ENCODE measurements at places on chromosomes 2 and 18.

DNA sequence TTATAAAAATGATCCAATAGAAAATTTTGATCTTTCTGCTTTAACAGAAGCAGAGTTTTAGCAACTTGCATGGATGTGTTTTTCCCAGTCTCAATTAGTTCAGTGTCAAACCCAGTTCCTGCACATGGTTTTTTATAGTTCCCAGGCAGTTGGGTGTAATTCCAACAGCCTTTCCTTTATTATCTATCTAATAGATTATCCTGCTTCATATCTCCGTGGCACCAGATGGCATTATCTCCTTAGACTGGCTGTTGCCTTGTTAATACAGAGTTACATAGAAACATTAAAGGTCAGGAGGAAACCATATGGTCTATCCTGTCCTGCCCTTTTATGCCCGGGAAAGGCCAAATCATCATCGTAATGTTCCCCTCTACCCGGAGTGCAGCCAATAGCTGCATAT, 400.9 kb upstream of the SMIM21 start:
- peak; percentile 48 for DNase-seq

DNA sequence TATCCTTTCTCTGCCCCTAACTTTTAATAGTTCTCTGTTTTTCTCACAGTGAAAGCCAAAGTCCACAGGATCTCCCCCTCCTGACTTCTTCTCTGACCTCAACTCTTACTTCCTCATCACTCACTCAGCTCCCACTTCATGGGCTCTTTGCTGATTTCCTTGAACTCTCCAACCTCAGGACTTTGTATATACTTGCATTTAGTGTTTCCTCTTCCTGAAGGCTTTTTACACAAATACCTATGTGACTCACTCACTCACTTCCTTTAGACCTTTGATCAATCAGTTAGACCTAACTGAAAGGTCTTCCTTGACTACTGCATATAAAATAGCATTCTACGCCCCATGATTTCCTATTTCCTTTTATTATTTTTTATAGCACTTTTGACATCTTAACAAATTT, 233.1 kb upstream of the MEX3C start:
- no peak for DNase-seq

DNA sequence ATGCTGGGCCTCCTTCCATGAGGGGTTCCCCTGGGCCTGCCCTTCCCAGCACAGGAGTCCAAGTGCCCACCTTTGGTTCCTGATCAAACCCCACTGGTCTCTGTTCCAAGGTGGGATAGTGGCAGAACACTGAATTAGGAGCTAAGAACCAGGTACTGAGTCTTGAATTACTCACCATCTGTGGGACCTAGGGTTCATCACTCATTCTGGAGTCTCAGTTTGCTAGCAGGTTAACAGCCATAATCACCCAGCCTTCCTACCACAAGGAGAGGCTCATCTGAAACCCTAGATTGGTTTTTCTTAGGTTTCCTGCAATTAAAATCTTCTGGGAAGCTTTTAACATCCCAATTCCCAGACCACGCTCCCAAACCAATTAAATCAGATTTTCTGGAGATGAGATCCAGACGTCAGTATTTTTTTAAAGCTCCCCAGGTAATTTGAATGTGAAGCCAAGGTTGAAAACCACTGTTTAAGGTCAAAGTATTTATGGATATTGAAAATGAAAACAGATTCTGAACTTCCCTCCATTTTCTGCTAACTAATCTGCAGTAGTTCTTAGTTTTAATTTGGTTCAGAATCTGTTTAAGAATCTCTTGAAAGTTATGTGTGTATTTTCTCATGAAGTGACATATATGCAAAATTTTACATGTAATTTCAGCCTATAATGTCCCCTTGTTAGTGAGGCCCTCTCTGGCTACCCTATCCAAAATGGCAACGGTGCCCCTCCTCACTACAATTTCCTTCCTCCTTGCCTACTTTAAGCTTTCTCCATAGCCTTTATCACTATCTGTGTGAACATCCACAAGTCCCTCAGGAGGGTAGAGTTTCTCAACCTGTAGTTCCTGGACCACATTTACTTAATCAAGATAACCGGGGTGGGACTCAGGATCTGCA, 166.5 kb upstream of the CXCR4 start:
- no peak for DNase-seq

GRCh38 chr2:52238782-52239181, 1206.8 kb upstream of the NRXN1 start:
- DNase-seq, result no peak

DNA sequence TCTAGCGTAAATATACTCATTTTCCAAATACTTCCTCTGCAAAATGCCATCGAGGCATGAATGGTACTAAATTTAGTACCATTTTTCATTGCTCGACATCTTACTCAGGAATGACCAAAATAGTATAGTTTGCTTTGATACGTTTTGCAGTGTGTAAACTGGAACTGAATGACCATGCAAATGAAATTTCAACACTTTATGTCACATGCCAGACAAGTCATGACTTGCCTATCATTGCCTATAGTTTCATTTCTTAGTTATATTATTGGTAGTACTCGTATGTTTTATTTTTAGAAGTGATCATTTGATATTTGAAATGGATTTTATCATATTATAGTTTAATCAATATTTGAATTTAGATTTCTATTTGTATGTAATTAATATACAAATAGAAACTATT, 9.1 kb downstream of the MSTN start:
- DNase-seq, result no peak

GRCh38 chr18:21757833-21758232, 17.2 kb downstream of the MIB1 start:
- no peak for DNase-seq

GRCh38 chr2:15747603-15748471, 156.2 kb downstream of the DDX1 start:
- DNase-seq, result no peak

- DNase-seq, result no peak
Observed at GRCh38 chr2:6959751-6960150, 42.5 kb downstream of the RNF144A start.

- DNase-seq, result no peak
Observed at GRCh38 chr2:239595726-239596125, 194.9 kb upstream of the HDAC4 start.

GRCh38 chr18:70491734-70492348, 203.0 kb downstream of the SOCS6 start:
- peak; percentile 12 for DNase-seq

DNA sequence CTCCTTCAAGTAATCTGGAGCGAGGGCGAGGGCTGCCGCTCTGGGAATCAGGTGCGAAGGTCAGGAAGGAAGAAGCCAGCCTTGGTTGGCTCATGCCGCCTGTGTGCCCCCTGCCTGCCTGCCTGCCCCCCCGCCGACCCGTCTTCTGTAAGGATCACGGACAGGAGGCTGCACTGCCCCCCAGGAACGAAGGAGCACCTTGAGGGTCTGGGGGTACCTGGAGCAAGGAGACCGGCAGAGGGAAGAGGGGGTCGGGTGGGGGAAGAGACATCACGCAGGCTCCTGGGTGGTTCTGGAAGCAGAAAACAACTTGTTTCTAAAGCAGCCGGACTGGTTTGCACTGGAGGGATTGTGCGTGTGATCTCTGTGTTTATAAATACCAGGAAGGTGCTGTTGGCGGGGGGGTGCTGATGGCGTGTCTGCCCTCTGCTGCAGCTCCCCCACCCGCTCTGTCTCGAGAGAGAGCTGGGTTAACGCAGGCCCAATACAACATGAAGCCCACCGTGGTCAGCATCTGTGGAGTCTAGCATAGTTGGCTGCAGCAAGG, 1.7 kb downstream of the FOSL2 start:
- DNase-seq, result no peak

- DNase-seq, result no peak
Observed at GRCh38 chr2:108129636-108130035, 110.1 kb upstream of the SULT1C3 start.

GRCh38 chr18:6881034-6881820, 151.7 kb downstream of the ARHGAP28 start:
- DNase-seq, result no peak

GRCh38 chr2:151478011-151478410, 68.3 kb downstream of the RIF1 start:
- DNase-seq, result no peak

DNA sequence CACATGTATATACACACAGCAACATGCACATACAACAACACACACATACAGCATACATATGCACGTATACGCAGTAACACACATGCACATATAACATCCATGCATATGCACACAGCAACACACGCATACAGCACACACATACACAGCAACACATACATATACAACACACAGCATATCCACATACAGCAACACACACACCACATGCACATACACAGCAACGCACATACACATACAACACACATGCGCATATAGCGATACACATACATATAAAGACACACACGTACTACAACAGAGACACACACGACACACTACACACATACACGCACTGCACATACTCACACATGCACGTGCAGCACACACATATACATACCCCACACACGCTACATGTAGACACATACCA, 187.8 kb downstream of the GLI2 start:
- DNase-seq, result no peak

DNA sequence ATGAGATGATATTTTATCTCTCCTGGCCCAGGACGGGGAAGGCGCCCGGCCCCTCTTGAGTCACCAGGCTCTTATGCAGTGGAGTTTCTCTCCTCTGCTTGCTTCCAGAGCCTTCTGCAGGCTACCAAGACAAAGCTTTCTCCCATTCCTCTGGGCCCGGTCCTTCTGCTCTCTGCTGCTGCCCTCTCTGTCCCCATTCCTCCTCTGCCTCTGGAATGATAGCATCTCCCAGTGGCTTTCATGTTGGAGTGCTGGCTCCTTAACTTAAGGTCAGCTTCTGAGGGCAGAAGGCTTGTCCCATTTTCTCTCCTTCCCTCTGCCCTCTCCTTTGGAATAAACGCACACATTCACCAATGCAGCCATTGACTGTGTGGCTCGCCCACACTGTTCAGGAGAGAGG, 86.2 kb downstream of the SDC1 start:
- no peak for DNase-seq

GRCh38 chr2:120611961-120612360, 123.7 kb upstream of the GLI2 start:
- DNase-seq, result no peak

DNA sequence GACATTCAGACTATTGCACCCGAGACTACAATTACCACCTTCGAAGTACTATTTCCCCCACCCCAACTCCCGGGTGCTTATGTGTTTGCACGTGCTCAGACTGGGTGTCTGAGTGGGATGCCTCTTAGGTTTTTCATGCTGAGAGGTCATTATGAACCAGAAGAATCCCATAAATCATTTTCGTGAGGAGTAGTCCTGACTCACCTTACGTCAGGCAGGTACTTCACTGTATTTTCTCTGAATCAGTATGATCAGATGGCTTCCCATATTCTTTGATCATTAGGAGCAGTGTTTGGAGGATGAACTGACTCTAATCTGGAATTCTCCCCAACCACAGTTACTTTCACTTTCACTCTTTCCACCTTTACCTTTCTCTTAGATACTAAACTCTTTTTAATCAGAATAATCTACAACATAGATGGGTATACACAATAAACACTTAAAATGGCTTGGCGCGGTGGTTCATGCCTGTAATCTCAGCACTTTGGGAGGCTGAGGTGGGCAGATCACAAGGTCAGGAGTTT, 38.4 kb upstream of the STAT4 start:
- no peak for DNase-seq

DNA sequence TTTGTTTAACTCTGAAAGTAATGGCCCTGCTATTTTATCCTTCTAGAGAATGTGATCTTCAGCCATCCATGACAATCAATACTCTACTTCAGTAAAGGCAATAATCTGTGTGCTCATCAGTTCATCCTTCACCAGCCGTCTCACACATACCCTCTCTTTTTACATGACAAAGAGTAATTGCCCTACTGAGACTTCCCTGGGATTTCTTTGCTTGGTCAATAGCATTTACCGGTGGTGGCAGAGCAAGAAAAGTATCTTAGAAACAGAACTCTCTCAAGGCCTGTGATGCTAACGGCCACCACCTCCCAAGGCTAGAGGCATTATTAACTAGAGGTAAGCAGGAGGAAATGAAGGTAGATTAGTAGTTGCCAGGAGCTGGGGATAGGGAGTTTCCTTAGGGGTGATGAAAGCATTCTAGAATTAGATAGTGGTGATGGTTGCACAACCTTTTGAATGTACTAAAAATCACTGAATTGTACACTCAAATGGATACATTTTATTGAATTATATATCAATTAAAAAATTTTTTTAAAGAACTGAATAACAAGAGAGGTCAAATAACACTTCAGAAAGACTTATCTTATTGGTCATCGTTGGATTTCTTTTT, 57.9 kb upstream of the EPC2 start:
- DNase-seq, result no peak

DNA sequence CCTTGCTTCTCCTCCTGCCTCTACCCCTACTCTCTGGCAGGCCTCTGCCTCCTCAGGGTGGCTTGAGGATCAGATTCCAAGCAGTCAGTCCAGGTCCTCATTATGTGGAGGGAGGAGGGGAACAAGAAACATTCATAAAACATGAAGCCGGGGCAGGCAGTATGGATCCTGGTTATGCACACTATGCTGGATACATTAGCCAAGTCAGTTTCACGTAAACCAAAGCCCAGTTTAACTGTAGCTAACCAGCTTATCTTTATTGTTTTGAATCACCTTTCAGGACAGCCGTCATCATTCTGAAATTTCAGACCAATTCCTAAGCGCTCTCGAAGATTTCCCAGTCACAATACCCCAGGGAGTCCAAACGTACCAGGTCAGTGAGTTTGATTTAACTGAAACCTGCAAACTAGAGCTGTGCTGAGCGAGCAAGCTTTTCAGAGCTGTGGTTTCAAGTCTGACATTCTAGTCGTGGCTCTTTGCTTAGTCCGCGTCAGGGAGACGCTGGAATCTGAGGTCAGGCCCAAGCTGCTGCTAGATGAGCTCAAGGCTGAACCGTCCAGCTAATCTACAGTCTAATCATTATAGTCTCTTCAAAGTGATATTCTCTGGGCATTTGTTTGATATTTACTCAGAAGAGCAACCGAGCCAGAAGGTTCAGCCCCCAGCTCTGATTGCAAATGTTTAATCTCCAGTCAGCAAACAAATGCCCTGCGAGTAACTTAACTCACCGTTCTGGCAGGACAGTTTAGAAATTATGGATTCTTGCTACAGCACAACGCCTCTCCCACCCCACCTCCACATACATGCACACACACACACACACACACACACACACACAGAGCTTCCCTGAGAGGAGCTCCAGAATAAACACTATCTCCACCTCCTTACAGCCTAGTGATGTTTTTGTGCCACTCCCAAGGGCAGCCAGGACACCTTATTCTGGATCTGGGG, 63.8 kb upstream of the BZW1 start:
- no peak for DNase-seq

DNA sequence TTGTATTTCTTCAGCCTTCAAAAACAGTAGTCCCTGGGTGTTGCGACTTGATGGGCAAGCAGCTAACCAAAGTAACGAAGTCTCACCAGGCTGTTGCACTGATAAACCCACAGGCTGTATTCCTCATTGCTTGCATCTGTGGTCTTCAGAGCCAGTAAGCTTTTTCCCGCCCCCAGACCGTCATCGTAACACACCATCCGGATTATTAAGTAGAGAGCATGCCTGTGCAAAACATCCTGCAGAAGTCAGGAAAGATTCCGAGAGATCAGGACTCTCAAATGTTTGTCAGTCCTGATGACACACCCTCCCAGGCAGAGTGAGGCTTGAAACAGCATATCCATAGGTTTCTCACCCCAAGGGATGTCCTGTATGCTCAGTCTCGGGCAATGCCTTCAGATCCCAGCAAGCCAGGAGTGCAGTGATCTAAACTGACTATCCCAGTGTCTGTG, 15.9 kb downstream of the ITGB1BP1 start:
- DNase-seq, result no peak
